ENCODE measurements at places on chromosomes 7 and 10.

GRCh38 chr7:135753616-135754413 lies 5.2 kb upstream of the FAM180A start:
- DNase-seq = no peak

DNA sequence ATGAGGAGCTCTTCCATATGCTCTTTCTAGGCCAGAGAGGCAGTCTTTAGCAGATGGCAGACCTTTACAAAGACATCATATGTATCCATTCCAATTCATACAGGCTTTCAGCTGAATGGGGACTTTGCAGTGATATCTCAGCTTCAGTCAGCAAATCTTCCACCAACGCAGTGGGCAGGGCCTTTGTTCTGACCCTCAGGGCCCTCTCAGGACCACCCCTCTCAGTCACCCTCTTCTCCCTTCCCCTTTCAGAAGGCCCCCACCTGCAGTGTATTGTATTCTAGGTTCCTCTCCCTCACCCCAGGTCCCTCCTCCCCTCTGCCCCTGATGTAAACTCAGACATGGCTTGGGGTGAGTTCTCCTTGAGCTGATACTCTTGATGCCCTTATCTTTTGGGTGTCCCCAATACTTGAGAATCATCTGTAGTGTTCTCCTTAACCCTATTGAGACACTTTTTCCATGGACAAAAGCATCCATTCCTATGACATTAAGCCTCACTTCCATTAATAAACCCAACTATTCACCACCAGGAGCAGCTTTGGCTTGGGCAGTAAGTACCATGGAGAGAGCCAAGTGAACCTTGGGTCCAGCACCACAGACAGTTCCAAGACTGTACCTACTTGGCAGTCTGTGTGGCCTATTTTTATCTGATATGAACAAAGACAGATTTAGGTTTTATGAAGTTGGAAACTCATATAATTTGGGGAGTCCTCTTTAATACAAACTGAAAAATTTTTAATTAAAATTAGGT lies 62.7 kb downstream of the ADCYAP1R1 start:
- DNase-seq = no peak

DNA sequence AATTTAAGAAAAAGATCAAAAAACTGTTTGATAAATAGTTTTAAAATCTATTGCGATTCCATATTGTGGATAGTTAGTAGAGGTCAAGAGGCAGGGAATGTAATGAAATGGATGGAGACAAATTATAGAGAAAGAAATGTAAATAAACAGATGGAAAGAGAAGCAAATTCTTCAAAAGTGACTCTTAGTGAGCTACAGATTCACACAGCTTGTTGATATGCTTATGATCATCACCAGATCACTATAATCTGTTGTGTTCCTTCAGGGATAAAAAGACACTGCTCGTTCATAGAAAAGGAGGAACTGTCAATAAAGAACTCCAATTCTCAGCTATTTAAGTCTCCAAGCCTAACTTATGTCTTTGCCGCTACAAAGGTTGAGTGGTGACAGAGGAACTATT lies 251.4 kb upstream of the SEMA3C start:
- no peak for DNase-seq

- DNase-seq = no peak
These were observed 973 bp downstream of the ATAD1 start for GRCh38 chr10:87816898-87817608.

- no peak for DNase-seq
These were observed 80.5 kb downstream of the MACC1 start for GRCh38 chr7:20136647-20137046.

GRCh38 chr10:9149134-9149533 lies 1094.6 kb downstream of the GATA3 start:
- DNase-seq = no peak

DNA sequence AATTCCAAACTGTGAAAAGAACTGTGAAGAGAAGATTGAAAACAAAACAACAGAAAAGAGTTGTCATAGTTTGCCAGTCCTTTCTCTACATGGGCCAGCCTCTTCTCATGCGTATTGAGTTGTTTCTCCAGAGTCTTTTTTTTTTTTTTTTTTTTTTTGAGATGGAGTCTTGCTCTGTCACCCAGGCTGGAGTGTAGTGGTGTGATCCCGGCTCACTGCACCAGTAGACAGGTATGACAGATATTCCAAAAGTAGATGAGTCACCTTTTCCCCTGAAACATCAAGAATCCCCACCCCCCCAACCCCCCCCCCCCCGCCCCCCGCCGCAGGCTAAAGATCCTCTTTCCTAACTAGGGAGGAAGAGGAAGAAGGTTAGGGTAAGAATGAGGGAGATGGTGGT lies 15.6 kb upstream of the KMT2C start:
- DNase-seq = no peak

- DNase-seq = no peak
These were observed 89.1 kb downstream of the MMRN2 start for GRCh38 chr10:86868353-86868752.

DNA sequence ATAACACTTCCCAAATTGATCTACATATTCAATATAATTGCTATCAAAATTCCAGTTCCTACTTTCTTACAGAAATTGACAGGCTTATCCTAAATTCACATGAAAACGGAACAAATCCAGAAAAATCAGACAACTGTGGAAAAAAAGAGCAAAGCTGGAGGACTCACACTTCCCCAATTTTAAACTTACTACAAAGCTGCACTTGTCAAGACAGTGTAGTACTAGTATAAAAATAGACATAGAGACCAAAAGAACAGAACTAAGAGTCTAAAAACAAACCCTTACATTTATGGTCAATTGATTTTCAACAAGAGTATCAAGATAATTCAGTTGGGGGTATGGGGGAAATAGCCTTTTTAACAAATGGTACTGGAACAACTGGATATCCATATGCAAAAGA lies 27.5 kb downstream of the LMBR1 start:
- DNase-seq = no peak

DNA sequence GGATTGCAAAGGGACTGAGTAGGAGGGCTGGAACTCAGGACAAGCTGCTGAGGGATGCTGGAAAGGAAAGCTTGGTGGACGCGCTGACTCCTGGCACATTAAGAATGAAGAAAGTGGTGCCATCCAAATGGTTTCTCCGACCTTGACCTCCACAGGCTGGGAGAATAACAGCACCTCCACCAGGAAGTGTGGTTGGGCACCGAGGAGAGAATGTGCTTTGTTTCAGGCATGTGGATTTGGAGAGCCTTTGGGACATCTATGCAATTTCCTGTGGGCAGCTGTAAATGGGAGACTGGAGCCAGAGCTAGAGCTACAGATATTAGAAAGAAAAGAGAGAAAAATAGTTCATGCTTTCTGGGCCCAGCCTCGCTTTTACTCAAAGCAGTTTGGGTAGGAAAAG lies 29.8 kb upstream of the HABP2 start:
- DNase-seq = no peak

DNA sequence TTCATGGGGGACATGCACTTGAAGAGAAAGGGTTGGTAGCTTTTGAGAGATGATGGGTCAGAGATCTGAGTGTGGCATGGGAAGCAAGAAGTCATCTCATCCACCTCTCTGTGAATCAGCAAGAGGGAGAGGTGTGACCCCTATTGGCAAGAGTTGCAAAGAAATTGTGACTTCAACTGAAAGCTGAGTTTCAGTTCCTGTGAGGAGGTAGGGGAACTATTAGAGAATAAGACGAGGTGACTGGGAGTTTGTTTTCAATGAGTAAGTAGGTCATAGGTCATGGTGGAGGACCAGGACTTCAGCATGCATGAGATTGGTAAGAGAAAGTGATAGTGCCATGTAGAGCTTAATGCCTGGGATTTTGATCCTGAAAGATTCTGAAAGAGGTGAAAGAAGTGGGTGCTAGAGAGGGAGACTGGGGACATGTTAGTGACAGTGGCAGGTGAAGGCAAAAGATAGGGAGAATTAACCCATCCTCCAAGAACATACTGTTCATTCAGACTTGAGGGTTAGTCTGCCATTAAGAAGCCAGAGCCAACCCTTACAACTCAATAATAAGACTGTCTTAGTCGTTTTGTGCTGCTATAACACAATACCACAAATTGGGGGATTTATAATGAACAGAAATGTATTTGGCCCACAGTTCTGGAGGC lies 75.5 kb upstream of the CAPZA2 start:
- DNase-seq = no peak

GRCh38 chr10:106384496-106384895 lies 780.0 kb downstream of the SORCS1 start:
- DNase-seq = no peak

DNA sequence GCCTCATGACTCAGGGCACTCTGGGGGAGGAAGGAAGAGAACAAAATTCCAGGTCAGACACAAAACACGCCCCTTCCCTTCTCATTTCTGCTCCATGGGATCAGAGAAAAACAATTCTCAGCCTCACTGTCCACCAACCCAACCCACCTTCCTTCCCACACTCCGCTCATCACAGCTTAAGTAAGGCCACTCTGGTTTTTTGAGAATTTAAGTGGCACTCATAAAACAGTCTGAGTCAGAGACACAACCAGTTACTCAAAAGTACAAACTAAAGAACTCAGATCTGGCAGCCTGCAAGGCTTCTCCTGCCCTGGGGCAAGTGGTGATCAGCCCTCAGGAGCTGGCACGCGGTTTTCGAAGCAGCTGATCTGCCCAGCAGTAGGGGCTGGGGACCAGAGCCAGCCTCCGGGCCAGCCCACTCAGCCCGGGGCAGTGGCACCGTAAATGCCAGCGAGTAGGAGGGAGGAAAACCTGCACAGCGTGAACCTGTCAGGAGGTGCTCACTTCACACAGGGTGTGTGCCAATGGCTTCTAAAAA lies 39.1 kb upstream of the ABLIM1 start:
- no peak for DNase-seq

DNA sequence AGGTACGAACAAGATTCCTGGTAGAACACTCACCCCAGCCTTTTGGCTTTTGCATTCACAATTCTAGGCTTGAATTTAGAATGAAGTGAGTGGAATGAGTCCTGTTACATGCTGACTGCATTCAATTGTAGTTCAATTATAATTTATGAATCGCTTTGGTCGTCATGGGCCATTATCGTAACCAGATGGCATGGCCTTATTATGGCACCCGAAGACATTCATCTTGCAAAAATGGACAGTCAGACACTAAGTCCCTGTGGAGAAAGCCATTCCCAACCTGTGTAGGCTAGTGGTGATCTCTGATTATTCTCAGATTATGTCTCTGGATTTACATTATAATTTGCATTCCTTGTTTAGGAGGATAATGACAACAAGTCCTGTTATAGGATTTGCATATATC lies 292.4 kb upstream of the NPSR1 start:
- no peak for DNase-seq

DNA sequence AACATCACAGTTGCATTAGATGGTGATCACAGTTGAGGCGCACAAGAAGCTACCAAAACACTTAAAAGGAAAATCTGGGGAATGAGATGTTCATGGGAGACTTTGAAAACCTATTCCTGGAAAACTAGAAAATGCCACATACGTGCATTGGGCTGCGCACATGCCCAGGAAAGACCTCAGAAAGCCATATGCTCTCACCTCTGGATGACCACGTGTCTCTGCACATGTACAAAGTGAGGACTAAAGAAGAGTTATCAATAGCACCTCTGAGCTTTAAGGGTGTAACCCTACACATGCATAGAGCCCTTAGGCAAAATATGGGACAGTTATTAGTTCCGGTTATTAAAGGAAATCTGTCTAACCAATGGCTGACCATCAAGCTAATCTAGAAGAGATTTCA lies 77.7 kb downstream of the CRPPA start:
- DNase-seq = no peak

DNA sequence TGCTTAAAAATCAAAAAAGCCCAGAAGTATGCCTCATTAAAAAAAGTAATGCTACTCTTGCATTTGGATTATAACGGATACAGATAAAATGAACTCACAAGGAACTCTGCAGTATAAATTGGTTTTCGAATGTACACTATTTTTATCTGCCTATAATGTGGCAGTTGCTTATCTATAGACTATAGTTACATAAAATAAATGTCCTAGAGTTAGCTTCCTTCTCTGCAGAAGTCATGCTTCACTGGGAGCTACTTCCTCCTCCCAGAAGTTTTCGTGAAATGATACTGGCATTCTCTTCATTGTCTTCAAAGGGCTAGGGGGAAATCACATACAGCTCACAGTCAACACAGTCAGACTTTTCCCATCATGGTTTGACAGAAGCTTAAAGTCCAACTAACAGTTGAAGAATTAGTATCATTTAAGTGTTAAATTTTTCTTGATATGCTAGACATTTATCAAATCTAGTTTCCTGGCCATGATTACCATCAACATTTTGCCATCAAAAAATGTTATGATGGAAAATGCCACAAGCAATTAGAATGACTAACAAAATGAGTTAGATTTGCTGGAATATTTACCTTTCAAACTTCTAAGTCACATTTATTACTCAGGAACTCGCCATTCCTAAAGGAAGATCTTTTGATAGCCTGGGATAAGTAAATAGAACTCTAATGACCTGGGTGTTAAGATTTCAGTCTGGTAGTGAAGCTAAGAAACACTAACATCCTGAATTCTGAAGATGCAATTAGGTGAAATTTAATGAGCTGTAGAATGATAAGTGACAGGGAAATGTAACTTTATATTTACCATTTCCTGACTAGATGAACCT lies 87.3 kb upstream of the TRIL start:
- DNase-seq = no peak

GRCh38 chr10:6465854-6466601 lies 114.0 kb downstream of the PRKCQ start:
- DNase-seq = no peak

- DNase-seq = no peak
These were observed 27.0 kb downstream of the LMOD2 start for GRCh38 chr7:123682690-123683089.

- DNase-seq = no peak
These were observed 22.4 kb upstream of the CYTH3 start for GRCh38 chr7:6294839-6295238.

GRCh38 chr10:36224431-36224985 lies 582.4 kb upstream of the FZD8 start:
- no peak for DNase-seq

DNA sequence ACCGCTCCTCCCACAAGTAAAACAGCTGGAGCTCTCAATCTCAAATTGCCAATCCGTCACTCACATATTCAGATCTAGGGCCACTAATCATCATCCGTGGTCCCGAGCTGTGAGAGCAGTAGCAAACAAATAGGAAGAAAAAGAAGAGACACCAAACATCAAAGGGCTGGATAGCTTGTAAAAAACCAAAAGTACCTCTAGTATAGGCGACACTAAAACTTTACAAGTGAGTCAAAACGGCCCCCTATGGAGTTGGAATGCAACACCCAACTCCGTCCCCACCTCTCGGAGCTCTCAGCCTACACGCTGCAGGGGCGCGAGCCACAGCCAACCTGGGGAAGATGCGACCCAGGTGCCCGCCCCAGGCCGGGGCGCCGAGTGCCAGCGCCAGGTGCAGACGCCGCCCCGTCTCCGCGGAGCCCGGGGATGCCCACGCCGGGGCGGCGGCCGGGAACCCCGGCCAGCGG lies 581 bp downstream of the FAM3C start:
- peak; percentile 31 for DNase-seq

GRCh38 chr10:66678521-66678920 lies 247.3 kb upstream of the LRRTM3 start:
- DNase-seq = no peak

Measured in stimulated activated CD4-positive, alpha-beta T cell treated with anti-CD3 and anti-CD28 coated beads, Interleukin-2, amount 100 ng/mL, for 48 hours (primary cell).